ENCODE measurements at places on chromosomes 6 and 20.

DNA sequence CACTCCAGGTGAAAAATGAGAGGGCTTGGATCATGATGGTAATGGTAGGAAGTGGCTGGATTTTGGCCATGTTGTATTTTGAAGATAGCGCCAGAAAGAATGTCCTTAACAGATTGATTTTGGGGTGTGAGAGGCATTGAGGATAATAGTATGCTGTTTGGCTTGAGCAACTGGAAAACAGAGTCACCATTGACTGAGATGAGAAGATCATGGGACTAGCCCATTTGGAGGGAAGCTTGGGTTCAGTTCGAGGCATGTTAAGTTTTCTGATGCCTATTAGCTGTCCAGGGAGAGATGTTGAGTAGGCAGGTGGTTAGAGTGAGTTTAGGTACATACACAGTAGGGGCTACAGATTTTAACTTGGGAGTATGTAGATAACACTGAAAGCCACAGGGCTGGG lies 23.3 kb downstream of the PLCG1 start:
- DNase-seq = no peak

DNA sequence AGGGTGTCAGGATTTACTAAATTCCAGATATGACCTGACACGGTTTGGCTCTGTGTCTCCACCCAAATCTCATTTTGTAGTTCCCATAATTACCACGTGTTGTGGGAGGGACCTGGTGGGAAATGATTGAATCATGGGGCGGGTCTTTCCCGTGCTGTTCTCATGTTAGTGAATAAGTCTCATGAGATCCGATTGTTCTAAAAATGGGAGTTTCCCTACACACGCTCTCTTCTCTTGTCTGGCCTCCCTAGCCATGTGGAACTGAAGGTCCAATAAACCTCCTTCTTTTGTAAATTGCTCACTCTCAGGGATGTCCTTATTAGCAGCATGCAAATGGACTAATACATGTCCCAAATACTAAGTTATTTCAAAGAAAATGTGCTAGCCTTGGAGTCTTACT lies 121.1 kb downstream of the CENPW start:
- DNase-seq = no peak

DNA sequence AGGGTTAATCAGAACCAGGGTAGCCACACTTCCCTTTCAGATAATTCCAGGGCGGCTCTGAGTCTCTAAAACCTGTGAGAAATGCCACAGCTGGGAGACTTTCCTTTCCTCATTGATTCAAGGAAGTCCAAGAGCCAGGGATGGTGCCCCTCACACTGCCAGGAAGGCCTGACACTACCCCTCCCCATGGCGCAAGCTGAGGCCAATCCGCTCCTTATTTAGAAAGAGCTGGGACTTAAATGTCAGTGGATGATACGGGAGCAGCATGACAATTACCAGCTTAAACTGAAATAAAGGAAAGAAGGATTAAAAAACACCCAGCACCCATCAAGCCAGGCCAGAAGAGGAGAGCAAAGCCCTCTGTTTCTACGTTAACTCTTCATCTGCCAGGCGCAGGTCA lies 244.4 kb downstream of the LRFN2 start:
- DNase-seq = no peak

- DNase-seq = no peak
These were observed 19.1 kb upstream of the AAR2 start for GRCh38 chr20:36217226-36217625.

DNA sequence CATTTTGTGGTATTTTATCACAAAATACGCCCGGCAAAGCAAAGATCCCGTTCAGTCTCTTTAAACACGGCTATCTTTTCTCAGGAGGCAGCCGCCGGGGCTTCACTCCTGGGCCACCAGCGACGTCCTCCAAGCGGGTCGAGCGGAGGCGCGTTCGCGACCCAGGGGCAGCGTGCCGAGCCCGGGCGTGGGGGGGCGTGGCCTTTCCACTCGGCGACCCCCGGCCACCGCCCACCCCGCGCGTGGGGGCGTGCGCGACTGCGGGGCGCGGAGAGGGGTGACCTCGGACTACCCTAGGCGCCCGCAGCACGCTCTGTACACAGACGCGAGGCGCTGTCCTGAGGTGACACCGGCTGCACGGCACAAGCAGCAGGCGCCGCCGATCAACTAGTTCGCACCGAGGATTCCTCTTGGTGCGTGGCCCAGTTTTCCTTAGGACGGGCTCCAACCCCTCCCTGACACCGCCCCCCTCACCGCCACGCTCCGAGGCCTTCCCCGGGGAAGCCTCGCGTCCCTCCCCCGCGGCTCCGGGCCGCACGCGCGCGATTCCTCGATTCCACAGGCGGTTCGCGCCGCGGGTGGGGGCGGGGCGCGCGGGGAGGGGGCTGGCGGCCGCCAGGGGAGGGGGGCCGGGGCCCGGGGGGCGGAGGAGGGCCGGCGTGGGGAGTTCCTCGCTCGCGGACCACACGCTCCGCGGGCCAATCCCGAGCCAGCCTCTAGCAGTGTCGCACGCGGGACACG lies 1.1 kb upstream of the JARID2 start:
- DNase-seq = no peak

GRCh38 chr6:166382500-166382932 lies 224 bp downstream of the MPC1 start:
- DNase-seq = no peak

DNA sequence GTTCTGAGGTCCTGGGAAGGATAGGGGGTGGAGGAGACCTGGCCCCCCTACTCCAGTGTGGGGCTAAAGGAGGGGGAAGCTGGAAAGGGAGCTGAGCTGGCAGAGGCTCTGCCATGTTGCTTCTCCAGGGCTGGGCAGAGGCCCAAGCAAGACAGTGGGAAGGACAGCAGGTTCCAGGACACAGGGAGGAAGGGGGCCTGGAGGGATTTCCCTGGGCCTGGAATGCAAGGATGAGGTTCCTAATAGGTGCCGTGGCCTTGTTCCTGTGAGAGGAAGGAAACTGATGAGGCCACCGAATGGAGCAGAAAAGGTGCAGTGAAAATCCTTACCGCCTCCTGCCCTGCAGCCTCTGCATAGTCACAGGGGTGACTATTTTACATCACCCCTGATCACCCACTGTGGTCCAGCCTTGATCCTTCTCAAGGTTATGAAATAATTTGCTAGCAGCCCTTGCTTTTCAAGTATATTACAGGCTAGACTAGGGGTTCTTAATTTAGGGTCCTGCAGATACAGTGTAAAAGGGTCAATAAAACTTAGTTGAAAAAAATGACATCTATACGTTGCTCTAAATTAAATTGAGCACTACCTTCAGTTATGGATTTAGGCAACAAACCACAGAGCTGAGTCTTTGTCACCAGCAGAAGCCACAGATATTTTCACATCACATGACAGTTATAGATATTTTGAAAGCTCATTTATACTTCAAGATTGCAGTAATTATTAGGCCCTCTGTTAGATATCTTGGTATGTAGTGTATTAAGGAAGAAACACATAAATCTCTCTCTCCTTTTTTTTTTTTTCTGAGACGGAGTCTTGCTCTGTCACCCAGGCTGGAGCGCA lies 45.7 kb upstream of the RNF24 start:
- DNase-seq = no peak

DNA sequence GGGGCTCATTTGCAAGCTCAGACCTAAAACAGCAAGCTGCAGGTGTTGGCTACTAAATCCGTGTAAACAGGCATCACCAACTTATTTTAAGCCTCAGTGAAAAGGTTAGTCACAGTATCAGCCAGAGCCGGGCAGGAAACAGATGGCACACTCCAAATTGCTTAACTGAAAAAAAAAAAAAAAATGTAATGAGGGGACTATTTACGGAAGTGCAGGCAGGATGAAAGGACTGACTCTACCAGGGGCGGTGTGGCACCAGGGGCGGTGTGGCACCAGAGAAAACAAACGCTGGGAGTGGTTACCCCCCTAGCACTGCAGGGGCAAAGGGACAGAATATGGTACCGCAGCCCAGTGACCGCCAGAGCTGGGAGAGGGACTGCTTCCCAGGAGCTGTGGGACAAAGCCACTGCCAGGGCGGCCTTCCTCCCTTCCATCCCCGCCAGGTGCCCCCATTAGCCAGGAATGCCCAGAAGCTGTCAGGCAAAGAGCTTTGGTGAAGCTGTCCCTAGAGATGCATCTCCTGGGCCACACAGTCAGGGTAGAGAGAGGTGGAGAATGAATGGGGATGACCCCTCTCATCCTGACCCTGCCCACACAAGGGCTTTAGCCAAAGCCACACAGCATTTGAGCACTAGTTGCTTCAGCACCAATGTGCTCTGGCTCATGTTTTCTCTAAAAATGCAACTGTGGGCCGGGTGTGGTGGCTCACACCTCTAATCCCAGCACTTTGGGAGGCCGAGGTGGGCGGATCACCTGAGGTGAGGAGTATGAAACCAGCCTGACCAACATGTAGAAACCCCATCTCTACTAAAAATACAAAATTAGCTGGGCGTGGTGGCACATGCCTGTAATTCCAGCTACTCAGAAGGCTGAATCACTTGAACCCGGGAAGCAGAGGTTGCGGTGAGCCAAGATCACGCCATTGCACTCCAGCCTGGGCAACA lies 39.6 kb upstream of the GFOD1 start:
- peak; percentile 40 for DNase-seq

DNA sequence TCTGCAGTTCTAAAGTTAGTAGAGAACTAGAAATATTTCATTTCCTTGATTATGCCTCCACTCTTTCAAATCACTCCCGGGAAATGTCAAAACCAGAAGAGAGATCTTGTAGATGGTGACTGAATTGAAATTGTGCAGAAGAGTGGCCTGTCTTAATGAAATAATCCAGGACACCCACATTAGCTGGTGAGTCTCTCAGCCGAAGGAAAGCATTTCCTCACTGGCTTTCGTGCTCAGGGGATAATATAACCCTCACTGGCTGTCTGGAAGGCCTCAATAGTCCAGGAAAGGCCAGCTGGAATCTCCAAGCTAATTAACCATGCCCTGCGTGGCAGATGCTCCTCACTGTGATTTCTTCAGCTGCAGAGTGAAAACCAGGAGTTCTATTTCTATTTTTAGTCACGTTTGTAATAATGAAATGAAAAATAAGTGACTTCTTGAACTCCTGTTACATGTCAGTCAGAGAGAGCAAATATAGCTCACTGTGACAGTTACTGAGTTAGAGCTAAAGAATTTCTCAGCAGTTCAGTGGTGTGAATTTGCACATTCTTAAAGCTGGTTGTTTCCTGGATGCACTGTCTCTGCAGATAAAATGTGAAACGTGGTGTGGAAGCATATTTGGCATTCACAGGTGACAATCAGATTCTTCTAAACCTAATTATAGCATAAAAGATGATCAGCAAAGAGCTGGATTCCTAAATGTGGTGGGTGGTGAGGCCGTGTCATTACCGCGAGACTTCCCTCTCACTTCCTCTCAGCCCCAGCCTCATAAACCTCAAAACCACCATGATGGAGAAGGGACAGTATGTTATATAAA lies 211.7 kb downstream of the LMBRD1 start:
- DNase-seq = peak; percentile 57

DNA sequence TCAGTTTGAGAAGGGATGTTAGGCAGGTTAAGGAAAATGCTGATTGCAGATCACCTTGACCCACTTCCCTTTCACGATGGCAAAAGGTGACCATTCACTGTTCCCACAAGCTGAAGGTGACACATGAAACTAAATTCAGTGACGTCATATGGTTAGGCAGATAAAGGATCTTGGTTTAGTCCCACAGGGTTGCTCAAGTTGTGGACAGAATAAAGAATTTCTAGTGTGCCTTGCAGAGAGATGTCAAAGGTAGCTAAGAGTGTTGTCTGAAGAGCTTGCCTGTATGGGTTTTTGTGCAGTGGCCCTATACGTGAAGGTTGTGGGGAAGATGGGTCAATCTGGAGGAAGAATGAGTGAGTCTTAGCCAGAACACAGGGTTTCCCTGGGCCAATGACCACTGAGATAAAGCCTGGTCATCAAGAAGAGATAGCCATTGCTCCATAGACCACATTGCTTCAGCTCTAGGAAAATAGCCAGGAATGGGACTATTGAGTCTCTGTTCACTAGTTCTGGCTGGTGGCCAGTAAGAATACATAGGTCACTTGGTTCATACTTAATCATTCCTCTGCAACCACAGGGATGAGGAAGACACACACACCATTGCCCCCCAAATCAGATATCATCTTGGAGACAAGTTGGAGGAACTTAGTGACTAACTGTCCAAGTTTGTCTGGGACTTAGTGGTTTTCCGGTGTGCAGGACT lies 148.5 kb upstream of the ATXN1 start:
- DNase-seq = peak; percentile 95

DNA sequence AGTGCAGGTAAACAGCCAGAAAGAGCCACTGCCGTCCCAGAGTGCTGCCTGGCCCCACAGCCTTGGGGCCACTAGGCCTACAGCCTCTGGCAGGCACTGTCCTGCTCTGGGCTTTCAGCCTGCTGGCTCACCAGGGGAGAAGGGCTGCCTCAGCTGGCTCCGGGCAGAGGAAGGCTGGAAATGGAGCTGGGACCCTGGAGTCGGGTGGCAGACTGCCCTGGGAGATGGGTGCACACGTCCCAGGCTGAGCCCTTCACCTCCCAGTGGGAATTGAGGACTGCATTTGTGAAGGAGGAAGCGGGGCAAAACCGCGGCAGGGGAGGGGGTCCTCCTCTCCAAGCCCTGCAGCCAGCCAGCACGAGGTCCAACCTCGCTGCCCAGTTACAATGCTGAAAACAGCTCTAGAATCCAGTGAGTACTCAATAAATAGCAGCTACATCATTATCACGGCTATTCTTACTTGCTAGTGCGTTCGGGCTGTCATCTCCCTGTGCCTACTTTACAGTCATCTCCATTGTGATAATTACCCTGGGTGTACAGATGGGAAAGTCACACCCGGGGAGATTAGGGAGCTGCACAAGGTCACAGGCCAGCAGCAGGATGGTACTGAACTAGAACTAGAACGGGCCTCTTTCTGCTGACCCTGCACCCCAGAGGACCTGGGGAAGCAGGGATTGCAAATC lies 13.1 kb downstream of the ACSS1 start:
- DNase-seq = no peak

DNA sequence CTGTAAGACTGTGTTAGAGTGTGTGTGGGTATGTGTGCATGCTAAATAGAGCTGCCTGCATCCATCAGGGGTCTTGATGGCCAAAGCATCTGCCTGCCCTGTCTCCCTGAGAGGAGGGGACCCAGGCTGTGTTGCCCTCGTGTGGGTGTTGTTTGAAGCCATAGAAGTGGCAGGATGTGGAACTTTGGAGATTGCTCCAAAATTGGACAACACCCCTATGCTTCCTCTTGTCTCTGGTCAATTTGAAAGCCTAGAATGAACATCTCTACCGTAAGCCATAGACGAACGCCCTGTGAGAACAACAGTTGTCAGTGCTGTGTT lies 82.6 kb downstream of the ASXL1 start:
- DNase-seq = no peak

GRCh38 chr6:131424016-131424415 lies 149.0 kb upstream of the ARG1 start:
- no peak for DNase-seq
